Activated CD8-positive, alpha-beta memory T cell treated with anti-CD3 and anti-CD28 coated beads, Interleukin-2, amount 10 ng/mL, durations not matched to agents 7 days and 5 days (primary cell): ENCODE measurements at places on chromosomes 7 and 10. TPM values are rescaled to one million over a fixed set of nuclear protein-coding genes. Genes with fewer than 3 reads are reported as not detected.

COMTD1 gene
- total RNA-seq = 43.2 TPM

SERPINE1 gene
- 0.29 TPM for total RNA-seq

C10orf105 gene
- total RNA-seq = 0.26 TPM

TUBAL3 gene
- not detected for total RNA-seq

ERVW-1 gene
- total RNA-seq = not detected

HOXA7 gene
- total RNA-seq = not detected

TLX1 gene
- total RNA-seq = not detected

KAZALD1 gene
- 0.30 TPM for total RNA-seq

MALRD1 gene
- total RNA-seq = not detected

UNCX gene
- not detected for total RNA-seq

- peak; percentile 59 for DNase-seq
Observed at GRCh38 chr7:31122649-31123058, 70.5 kb downstream of the ADCYAP1R1 start.

GRCh38 chr10:66513504-66513903 lies 412.3 kb upstream of the LRRTM3 start:
- no peak for DNase-seq

DNA sequence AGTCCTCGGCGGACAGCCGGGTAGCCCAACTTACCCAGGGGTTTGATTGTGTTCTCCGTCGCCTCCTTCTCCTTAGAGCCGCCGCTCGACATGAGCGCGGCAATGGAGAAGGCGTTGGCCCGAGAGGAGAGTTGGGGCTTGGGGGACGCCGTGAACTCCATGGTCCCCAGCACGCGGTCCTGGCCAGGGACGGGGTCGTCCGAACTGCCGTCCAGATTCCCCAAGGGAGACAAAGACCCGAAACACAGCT lies 515 bp downstream of the TBX20 start:
- DNase-seq = no peak

DNA sequence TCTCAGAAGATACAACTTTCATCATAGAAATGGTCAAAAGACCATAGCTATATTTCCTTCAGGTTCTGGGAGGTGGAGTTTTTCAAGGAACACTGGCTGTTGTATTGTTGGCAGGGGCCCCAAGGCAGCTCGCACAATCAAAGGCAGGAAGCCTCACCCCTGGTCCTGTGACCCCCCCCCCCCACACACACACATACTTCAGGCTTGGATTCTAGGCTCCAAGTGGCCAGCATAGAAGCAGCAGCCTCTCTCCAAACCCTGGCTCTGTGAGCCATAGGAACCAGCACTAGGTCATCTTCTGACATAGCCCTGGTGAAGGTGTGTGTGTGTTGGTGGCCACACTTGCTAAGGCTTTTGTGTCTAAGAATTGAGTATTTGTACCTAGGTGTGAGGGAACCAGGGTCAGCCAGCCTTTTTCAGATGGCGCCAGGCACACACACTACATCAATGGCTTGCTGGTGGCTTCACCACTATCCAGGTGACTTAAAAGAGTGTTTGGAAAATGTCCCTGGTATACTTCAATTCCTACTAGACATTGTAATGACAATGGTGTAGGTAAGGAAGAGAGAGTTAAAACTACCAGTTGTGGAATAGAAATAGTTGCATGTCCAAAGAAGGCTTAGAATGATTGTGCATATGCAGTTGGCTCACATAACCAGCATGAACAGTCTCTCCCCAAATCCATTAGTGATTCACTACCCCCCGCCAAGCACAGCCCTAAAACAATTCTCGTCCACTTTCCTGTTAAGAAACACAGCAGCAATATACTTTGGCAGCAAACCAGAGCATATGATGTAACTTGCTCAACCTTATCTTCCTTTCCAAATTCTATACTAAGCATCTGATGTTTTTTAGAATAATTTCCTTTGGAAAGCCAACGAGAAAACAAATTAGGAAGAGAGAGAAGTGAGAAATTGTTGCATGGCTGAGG lies 91.3 kb downstream of the AVL9 start:
- no peak for DNase-seq

DNA sequence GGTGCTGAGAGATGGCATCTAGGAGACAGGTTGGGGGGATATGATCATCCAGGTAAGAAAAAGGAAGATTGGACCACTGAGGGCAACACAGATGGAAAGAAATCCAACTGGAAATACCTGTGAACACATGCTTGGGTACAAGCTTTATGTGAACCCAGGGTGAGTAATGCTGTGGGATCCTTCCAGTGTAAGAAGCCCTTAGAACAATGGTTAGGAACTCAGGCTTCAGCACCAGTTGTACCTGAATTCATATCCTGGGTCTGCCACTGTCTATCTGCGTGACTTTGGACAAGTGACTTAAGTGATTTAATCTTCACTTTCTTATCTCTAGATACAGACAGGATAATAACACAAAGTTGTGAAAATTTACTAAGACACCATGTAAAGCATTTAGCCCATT lies 131.0 kb downstream of the ST7 start:
- DNase-seq = no peak

GRCh38 chr7:126780993-126781392 lies 471.7 kb downstream of the GRM8 start:
- no peak for DNase-seq

DNA sequence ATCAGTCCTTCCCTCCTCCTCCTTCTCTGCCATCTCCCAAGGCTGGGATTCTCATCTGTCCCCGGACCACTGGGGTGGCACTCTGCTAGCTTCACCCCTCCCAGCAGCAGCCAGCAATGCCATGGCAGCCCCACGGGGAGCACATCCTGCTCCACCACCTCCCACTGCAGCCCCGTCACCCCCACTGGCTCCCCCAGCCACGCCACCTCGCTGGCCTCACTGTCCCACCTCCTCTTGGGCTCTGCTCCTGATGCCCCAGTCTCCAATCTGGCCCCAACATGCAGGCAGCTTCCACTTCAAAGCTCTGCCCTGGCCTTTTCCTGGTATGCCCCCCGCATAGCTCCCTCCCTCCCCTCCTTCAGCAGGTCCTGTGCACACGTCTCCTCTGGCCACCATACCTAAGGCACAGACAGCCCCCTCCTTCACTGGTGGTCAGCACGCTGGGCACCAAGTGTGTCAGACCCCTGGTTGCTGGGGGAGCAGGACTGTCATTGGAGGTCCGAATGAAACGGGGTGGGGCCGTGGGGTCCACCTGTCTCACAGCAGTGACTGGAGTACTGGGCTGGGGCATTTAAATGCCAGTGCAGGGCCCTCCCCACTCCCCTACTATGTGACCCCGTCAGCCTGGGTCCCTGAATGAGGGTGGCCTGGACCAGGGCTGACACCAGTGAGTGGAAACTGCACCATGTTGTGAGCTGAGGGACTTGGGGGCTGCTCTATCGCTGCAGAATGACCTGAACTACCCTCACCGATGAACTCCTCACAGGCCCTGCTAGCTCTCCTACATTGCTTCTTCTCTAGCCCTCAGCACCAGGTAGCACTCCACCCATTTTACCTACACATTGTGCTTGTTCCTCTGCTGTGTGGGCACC lies 38.7 kb downstream of the RASGEF1A start:
- DNase-seq = peak; percentile 36

- DNase-seq = no peak
Observed at GRCh38 chr10:123863721-123864482, 27.7 kb downstream of the CPXM2 start.

- DNase-seq = no peak
Observed at GRCh38 chr7:22611758-22612079, 111.7 kb upstream of the STEAP1B start.

DNA sequence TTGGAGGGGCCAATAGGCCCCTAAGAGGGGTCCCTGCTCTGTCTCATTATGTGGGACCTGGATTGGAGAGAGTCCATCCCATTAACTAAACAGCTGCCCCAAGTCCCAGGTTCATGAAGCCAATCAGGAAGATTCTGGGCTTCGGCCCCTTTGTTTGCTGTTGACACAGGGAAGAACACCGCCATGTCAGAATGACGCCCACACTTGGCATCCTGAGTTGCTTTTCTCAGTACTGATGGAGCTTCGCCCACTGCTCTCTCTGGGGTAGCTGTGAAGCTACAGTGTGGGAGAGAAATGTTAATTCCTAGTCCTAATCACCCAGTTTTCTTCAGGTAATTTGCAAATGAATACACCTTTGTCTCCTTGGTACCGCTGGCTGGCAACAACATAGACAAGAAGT lies 264.7 kb downstream of the GLRX3 start:
- DNase-seq = no peak

- DNase-seq = no peak
Observed at GRCh38 chr10:99595236-99595635, 25.0 kb downstream of the SLC25A28 start.

GRCh38 chr7:94264756-94265155 lies 129.9 kb upstream of the COL1A2 start:
- DNase-seq = no peak

- no peak for DNase-seq
Observed at GRCh38 chr10:86123715-86124114, 242.9 kb downstream of the GRID1 start.

GRCh38 chr10:131354380-131354779 lies 42.9 kb upstream of the TCERG1L start:
- no peak for DNase-seq

DNA sequence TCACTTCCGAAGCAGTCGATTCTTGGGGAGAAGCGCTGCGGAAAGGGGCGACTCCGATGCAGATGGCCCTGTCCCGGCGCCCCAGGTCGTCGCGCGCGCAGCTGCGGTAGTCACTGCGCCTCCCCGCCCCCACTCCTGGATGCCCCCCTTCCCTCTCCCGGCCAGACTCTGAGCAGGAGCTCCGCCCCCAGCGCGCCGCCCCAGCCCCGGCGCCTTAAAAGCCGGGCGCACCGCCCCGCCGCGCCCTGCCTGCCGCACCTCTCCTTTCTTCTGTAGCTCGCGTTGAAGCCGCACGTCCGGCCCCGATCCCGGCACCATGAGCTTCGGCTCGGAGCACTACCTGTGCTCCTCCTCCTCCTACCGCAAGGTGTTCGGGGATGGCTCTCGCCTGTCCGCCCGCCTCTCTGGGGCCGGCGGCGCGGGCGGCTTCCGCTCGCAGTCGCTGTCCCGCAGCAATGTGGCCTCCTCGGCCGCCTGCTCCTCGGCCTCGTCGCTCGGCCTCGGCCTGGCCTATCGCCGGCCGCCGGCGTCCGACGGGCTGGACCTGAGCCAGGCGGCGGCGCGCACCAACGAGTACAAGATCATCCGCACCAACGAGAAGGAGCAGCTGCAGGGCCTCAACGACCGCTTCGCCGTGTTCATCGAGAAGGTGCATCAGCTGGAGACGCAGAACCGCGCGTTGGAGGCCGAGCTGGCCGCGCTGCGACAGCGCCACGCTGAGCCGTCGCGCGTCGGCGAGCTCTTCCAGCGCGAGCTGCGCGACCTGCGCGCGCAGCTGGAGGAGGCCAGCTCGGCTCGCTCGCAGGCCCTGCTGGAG lies at the start of gene INA:
TSS of gene INA (plus strand) at position 243 of the 817 bp plus-strand sequence. CDS start at position 317, 74 bp downstream.
- DNase-seq = peak; percentile 46

DNA sequence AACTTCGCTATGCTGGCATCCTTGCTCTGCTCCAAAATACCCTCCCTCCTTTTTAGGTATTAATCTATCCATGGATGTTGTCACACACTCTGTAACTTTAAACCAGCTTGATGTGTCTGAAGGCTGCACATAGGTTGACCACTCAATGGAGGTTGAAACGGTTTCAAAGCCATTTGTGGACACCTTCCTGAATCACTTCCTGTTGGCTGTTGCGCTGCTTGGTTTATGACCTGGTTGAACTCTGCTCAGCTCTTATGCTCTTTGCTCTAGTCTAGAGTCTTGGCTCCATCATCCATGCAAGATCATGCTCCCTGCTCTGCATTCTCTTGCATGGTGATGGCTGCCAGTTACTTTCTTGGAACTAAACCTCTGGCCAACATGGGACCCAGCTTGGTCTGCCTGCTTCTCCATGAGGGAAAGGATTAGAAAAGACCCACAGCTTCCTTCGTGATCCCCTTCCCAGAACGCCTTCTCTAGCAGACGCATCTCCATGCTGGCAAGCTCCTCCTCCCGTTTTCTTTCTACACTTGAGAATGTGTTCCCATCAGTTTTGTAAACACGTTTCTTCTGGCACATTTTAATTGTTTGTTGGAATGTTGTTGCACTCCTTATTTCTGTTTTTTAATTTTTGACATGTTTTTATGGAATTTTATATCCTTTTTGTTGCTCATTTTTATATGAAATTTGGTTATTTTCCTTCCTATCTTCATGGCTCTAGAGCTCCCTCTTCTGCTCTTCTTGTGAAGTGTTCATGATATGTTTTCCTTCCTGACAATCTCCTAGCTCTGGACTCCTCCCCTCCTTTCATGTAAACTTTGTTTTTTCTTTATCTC lies 149.8 kb downstream of the XPNPEP1 start:
- DNase-seq = no peak

GRCh38 chr7:127550247-127550646 lies 35.1 kb downstream of the GCC1 start:
- no peak for DNase-seq

DNA sequence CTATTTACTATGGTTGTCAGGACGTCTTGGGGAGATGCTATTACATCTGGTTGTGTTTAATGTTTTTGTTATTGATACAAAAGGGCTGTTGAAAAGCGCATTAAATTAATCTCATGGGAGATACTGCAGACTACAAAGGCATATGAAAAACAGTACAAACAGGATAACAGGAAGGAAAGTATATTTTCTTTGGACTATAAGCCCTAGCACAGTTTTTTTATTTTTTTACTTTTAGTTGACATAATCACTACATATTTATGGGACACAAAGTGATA lies 341.3 kb downstream of the ARL4A start:
- DNase-seq = no peak

DNA sequence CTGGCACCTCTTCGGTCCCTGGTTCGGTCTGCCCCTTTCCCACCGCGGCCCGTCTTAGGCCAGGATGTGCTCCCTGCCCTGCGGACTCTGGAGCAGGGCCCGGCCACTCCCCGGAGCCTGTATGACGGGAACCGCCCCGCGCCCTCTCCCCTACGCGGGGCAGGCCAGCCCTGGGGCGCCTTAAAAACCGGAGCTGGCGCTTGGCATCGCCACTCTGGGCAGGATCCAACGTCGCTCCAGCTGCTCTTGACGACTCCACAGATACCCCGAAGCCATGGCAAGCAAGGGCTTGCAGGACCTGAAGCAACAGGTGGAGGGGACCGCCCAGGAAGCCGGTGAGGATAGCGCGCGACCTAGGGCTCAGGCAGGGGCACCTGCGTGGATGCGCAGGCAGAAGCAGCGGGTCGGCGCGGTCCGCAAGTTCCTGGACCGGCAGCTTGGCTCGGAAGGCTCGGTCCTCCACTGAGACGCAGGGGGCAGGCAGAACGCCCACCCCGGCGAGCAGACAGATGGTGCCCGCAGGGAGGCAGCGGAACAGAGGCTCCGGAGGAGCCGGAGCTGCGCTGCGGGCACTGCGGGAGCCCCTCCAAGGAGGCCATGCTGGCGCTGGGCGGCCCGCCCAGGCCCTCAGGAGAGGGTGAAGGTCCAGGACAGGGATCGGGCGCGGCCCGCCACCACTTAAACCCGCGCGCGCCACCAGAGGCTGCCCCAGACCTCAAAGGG lies at the start of gene ADIRF:
TSS of gene ADIRF (plus strand) at position 212 of the 723 bp plus-strand sequence. CDS start at position 275, 63 bp downstream.
- peak; percentile 35 for DNase-seq

DNA sequence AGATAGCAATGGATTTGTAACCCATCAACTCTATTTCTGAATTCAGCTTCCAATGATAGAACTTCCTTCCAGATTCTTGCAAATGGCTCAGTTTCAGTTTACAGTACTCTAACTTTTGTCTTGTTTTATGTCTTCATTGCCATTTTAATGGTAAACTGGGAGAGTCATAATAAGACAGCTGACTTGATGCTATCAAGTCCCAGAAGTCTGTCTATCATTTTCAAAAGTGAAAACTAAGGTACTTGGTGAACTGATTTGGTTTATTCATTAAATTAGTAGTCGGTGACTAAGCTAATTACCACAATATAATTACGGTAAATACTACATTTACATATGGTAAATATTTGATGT lies 25.0 kb downstream of the RTKN2 start:
- DNase-seq = no peak
